HTR-8/SVneo (cell line): ENCODE measurements at places on chromosomes 7 and 10.
A peak's percentile ranks its signal among the peaks of the same experiment; 100 is the strongest.

DNA sequence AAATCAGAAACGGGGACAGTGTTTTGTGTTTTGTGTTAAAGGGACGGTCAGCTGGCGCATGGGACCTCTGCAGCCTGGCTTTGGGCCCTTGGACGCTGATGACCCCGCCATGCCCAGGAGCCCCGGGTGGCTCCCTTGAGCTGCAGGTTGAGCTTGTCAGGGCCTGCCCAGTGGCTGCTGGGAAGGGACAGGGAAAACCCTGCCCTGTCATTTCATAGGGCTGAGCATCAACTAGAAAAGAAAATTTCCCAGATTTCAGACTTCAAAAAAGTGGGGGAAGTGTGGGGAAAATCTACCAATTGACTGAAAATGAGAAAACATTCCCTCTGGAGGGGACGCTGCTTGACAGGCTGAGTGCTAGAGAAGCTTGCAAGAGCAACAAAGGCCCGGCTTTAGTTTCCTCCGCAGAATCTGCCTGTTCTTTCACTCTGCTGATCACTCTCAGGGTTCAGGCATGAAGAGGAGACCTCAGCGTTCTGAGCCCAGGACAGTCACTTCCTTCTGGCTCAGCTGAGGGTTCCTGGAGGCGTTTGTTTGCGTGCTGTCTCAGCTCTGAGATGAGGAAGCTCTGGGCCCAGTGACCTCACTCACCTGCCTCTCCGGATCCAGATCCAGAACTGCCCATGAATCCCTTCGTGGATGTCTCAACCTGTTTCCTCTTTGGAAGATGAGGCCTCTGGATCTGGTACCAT, 18.6 kb upstream of the DNAJB6 start:
- no peak for DNase-seq

- no peak for DNase-seq
Measured at GRCh38 chr10:126058104-126058503, 161.7 kb downstream of the FANK1 start.

GRCh38 chr7:44639671-44640321, 33.4 kb downstream of the OGDH start:
- peak; percentile 72 for DNase-seq

- no peak for DNase-seq
Measured at GRCh38 chr10:130761788-130762301, 549.7 kb downstream of the TCERG1L start.

DNA sequence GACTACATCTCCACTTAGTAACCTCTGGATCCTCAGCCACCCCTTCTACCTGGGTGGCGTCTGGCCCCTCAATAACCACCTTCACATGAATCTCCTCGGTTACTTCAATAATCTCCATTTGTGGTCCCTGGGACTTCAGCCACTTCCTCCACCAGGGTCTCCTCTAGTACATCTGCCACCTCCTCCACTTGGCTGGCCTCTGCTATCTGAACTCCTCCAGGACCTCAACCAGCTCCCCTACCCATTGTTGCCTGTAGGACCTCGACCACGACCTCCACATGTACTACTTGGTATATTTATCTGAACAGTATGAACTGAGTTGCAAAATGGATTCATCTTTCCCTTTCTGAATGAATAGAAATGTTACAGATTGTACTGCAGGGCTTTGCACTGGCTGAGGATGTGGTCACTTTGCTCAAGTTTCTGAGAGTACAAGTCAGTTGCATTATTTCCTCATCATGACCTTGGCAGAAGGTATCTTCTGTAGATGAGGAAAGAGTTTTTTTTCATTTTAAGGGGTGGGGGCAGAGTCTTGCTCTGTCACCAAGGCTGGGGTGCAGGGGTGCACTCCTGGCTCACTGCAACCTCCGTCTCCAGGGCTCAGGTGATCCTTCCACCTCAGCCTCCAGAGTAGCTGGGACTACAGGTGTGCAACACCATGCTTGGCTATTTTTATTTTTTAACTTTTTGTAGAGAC, 36.0 kb downstream of the MAT1A start:
- DNase-seq, result no peak

- no peak for DNase-seq
Measured at GRCh38 chr7:138125598-138126111, 49.4 kb downstream of the AKR1D1 start.

- no peak for DNase-seq
Measured at GRCh38 chr7:137987968-137988367, 13.9 kb downstream of the CREB3L2 start.

GRCh38 chr10:95354110-95354509, 63.3 kb upstream of the PDLIM1 start:
- no peak for DNase-seq

- no peak for DNase-seq
Measured at GRCh38 chr10:127374901-127375300, 174.2 kb upstream of the NPS start.

DNA sequence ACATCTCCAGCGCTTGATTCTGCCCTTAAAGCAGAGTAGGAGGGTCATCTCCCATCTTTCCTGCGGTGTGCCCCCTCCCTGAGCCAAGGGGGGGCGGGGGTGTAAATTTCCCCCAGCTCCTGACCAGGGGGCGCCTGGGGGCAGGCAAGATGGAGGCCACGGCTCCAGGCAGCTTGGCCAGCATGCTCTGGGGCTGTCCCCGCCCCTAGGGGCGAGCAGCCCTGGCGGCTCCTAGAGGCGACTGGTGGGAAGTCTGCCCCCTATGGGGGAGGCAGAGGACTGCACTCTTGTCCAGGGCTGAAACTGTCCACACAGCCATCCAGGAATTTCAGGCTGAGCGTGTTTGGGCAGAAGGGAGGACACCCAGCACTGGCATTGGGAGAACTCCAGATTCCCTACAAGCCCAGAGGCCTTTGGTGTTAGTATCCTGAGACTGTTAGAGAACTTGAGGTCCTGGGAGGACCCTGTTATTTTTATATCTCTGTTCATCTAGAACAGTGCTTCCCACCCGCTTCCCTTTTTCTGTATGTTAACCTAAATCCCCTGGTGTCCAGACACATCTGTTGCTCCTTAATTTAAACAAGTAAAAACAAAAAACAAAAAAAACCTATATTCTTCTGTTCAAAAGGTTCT, 4.6 kb downstream of the STRA8 start:
- no peak for DNase-seq
